Kidney epithelial cell (primary cell): ENCODE measurements at places on chromosomes 2 and 18. TPM values are rescaled to one million over a fixed set of nuclear protein-coding genes. Genes with fewer than 3 reads are reported as not detected.

HOXD8 gene
- total RNA-seq: 18.1 and 22.5 TPM in 2 replicates

DPYSL5 gene
- total RNA-seq: 1.3 and 2.1 TPM in 2 replicates

OTOS gene
- total RNA-seq: not detected in 2 replicates

REEP1 gene
- total RNA-seq: 0.48 and 1.3 TPM in 2 replicates

RAD51AP2 gene
- 0.04 and 0.14 TPM in 2 replicates for total RNA-seq

DNA sequence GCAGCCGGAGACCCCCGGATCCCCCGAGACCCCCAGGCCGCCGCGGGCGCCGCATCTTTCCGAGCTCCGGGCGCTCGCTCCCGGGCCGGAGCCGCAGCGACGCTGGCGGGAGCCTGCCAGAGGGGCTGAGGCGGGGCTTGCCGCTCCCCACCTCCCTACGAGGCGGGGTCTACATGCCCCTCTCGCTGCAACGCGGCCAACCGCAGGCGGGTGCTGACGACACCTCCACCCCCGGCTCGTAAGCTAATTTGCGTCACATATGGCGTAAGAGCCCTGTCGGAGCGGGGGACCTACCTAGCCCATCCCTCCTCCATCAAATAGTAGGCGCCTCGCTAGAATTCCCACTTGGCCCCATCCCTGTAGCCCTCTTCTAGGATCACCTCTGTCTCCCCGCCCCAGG lies at the start of gene PTPRN:
PTPRN (minus strand) TSS at position 124 of the 400 bp plus-strand sequence; CDS start at position 55, 69 bp downstream.
- no peak for DNase-seq

DNA sequence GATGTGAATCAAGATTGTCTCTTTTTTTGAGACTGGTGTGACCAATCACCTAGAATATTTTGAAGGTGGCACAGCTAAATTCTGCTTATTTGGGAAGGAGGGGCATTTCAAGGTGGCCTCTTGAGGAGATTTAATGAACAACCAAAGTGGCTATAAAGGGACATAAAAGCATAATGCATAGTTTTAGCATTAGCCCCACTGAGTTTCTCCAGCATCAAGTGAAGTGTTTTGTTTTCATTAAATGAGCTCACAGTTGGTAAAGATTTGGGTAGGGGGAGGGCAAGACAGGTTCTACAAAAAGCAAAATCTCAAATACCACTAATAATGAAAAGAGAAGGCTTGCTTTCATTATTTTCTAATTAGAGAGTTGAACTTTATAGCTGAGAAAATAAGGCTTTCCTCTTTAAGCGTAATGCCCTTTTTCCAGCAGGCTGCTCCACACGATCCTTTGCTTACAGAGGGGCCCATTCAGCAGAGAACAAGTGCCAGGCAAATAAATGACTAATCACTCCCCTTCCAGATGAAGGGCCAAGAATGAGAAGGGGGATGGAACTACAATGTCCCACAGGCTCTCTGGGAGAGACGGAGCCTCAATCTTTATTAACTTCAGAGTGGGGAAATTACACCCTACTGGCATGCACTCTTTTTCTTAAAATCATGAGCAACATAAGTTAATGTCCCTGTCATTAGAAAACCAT lies 35.9 kb downstream of the LHCGR start:
- DNase-seq: no peak

DNA sequence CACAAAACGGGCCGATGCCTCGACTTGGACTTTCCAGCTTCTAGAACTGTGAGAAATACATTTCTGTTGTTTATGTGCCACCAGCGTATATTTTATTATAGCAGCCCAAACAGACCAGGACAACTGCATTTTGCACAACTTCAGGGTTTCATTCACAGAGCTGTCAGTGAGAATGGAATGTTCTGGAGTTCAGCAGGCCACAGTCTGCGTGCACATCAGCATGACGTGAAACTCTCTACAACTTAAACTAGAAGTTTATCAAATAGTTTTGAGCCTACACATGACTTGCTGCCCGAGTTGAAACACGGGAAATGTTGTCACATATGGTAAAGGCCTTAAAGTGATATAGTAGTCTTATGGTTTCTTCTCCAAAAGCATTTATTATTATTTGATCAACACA lies 3.9 kb upstream of the TRIB2 start:
- DNase-seq: no peak

- DNase-seq: peak; percentile 70
These were observed 8.9 kb downstream of the CCL20 start for GRCh38 chr2:227822416-227823003.

GRCh38 chr2:38386377-38386776 lies 9.3 kb upstream of the ATL2 start:
- DNase-seq: no peak

DNA sequence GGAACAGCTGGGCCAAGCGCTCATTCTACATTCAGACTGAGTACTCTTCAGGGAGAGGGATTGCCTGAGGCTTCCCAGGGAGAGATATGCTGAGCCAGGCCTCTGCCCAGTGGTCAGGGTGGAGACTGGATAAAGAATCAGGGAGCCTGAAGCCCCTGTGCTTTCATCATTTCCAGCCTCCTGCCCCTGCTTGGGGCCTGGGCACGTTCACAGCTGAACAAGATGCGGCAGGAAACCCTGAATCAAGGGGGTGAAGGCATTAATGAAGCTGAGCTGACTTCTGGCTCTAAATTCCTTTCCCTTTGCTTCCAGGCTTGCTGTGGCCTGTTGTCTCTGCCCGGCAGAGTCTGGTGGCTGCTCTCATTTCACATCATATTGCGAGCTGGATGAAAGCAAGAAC lies 35.0 kb downstream of the RPL37A start:
- DNase-seq: no peak

- no peak for DNase-seq
These were observed 83.5 kb downstream of the HRH4 start for GRCh38 chr18:24543795-24544498.

- no peak for DNase-seq
These were observed 166.2 kb downstream of the SH3RF3 start for GRCh38 chr2:109295070-109295780.

- no peak for DNase-seq
These were observed 80.1 kb upstream of the CTNNA2 start for GRCh38 chr2:79432731-79433146.

GRCh38 chr2:199405241-199405640 lies 52.5 kb downstream of the SATB2 start:
- no peak for DNase-seq

DNA sequence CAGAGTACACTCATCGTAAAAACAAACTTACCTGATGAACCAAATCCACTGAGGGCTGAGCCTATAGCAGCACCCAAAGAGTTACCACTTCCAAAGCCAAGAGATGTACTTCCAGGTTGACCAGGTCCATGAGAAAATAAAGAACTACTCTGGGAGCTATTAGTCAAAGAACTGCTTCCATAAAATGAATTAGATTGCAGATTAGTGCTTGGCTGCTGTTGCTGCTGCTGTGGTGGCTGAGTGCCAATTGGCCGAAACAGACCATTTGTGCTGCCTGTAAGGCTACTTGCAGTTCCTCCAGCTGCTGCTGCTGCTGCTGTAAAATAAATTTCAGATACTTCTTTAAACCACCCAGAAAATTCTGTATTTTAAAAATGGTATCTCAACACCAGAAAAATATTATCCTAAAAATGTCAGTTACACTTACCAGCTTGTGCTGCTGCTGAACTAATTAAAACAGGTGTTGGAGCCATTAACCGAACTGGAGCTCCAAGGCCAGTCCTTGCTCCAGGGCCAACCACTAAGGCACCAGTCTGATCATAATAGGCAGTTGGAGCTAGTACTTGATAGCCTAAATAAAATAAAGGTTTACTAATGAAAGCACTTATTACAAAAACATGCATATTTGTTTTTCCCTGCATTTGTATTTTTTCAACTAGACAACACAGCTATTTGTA lies 58.1 kb upstream of the SDC1 start:
- DNase-seq: no peak

DNA sequence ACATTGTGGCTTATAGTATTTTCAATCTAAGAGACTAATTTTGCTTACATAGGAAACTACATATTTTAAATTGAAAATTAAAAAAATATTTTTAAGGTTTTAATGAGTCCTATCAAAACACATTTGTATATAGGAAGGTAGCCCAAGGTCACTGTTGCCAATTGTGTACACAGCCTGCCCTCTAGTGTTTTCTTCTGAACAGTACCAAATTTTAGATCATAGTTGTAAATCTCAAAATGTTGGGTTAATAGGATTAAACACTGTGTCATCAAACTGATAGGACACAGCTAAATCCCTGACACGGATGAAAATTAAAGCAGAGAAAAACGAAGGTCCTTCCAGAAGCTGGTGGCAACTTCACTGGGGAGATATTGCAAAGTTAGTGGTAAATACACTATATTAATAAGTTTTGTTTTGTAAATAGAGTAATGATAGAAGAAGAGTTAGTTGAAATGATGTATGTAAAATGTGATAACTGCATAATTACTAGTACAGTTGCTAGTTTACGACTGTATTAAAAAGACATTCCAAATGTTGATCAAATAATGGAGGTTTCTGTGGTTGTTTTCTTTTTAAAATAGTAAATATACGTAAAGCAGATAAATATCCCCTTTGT lies 19.7 kb downstream of the CLUL1 start:
- no peak for DNase-seq

GRCh38 chr2:62375113-62375420 lies 130.9 kb downstream of the TMEM17 start:
- peak; percentile 19 for DNase-seq

DNA sequence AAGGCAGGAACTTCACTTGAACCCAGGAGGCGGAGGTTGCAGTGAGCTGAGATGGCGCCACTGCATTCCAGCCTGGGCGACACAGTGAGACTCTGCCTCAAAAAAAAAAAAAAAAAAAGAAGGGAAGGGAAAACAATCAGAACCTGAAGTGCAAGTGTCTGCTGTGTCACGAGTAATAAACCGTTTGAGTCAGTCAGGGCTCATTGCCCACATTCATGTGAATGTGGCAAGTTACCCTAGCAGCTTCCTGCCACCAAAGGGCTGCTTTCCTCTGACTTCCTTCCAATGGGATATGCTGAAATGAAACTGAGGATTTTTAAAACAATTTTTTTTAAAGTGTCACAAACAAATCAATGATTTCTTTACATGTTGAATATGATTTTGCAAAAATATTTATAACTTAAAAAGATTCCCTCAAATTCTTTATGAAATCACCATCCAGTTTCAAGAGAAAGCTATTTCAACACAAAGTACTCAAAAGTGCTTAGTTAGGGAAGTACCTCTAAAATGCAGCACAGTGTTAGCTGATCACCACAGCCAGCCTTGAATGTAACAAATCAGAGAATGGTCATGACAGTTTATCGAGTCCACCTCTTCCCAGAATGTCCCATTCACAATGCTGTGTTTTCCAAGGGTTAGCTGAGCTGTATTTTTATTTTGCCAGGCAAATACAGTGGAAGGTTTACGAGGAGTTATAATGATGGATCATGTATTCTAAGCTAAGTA lies 36.4 kb downstream of the WDSUB1 start:
- peak; percentile 90 for DNase-seq

DNA sequence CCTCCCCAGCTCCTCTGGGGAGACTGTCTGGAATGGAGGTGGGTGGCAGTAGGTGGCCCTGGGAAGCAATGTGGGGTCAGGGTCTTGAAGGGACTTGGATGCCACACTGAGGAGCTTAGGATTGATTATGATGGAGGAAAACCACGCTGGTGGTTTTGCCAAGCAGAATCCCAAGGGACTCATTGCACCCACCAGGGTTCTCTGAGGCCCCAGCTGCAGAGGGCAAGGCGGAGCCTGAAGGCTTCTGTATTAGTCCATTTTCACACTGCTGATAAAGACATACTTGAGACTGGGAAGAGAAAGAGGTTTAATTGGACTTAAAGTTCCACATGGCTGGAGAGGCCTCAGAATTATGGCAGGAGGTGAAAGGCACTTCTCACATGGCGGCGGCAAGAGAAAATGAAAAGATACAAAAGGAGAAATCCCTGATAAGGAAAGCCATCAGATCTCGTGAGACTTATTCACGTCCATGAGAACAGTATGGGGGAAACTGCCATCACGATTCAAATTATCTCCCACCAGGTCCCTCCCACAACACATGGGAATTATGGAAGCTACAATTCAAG lies 87.2 kb upstream of the YWHAQ start:
- DNase-seq: no peak

GRCh38 chr2:96584017-96584416 lies 47.5 kb downstream of the ARID5A start:
- no peak for DNase-seq

GRCh38 chr2:178109813-178110212 lies 2.4 kb upstream of the RBM45 start:
- DNase-seq: no peak
